ENCODE measurements at places on chromosomes 1 and 21.

- DNase-seq = no peak
These were observed 1.3 kb downstream of the FOXE3 start for GRCh38 chr1:47417170-47418044.

DNA sequence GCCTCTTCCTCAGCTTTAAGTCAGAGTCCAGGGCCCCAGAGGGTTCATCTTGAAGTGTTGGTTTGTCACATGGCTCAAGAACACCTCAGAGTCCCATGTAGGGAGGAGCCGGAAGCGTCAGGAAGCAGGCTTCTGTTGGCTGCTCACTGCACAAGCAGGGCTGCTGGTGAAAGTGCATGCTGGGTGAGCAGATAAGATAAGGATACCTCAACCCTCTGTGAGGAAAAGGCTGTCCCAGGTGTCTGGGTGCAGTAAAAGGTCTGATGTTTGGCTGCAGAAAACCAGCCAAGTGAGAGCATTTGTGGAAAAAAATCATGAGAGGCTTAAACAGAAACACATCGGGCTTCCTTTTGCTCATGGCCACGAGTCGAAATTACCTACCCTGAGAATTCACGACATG, 6.2 kb upstream of the TEX35 start:
- no peak for DNase-seq

GRCh38 chr1:12034381-12034801, 15.1 kb downstream of the MIIP start:
- no peak for DNase-seq

- no peak for DNase-seq
These were observed 154.5 kb downstream of the ACTL8 start for GRCh38 chr1:17909634-17910033.

DNA sequence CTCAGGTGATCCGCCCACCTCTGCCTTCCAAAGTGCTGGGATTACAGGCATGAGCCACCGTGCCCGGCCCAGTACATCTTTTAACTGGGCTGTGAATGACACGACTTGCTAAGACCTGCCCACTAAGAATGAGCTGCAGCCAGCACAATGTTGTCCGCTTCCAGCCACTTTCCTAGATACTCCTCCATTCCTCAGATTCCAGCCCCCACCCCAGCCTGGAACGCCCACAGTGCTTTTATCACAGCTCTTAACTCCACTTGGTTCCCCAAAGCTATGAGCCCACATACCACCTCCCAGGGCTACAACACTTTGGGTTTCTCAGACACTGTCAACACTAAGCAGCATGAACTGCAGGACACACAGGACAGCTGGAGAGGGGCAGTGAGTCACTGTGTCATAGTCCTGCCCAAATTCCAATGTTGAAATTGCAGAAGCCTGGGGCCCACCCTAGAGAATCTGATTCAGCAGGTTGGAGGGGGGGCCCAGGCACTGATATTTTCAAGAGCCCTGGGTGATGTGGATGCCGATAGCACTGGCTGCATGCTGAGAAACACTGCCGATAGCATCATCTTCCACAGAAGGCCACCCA, 58.0 kb downstream of the ACBD3 start:
- DNase-seq = no peak

DNA sequence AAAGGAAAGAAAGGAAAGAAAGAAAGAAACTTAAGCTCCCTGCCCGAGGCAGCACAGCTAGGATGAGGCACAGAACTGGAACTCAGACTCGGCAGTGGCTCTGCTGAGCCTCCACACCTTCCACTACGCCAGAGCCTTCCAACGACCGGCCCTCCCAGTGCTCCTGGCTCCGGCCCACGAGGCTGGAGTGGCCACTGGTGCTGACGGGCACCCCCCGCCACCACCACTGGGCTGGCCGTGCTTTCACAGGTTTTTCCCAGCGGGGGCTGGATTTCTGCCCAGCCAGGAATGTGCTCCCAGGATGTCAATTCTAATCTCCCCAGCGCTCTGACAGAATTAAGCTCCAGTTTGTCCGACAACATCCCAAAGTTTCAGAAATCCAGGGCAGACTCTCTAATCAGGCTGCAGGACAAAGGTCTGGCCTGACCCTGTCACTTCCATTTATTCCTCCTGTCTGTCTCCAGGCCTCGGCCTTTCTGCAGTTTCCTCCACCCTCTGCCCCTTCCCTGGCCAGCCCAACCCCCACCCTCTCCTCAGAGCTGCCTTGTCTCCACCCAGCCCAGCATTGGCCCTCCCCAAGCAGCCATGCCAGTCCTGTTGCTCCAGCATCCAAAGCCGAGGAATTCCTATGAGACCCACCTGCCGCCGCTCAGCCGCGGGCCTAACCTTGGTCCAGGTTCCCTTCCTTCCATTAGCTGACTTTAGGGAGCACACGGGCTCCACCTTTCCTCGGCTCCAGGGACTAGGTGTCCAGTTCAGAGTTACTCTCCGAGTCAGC, 81.9 kb downstream of the CASZ1 start:
- no peak for DNase-seq

DNA sequence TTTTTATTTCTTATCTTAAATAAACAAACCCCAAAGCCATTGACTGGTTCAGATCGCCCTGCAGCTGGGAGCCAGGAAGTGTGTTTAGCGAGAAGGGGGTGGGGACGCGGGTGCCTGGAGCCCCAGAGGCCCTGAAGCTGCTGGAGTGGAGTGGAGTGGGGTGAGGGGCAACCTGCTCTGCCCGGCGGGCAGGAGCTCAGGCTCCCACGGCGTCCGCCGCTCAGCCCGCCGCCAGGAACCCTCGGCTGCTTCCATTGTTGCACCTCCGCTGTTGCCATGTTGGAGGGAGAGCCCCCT, 673 bp downstream of the PIK3C2B start:
- no peak for DNase-seq

DNA sequence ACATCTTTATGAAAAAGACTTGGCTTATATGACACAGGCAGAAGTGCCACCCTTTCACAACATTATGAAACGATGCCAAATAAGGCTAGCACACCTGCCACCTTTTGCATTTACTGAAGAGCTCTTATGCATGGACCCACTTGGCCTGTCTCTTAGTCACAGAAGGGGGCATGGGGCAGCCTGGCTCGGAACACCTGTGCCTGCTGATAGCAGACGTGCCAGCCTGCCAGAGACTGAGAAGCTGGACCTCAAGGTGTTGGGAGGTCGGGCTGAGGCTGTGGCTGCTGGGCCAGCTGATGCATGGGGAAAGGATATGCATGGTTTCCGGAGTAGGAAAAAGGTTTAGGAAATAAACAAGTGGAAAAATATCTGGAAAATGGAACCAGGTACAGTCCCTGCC, 21.5 kb downstream of the RCAN1 start:
- no peak for DNase-seq

- peak; percentile 59 for DNase-seq
These were observed 66.0 kb downstream of the OBSCN start for GRCh38 chr1:228273720-228274451.

DNA sequence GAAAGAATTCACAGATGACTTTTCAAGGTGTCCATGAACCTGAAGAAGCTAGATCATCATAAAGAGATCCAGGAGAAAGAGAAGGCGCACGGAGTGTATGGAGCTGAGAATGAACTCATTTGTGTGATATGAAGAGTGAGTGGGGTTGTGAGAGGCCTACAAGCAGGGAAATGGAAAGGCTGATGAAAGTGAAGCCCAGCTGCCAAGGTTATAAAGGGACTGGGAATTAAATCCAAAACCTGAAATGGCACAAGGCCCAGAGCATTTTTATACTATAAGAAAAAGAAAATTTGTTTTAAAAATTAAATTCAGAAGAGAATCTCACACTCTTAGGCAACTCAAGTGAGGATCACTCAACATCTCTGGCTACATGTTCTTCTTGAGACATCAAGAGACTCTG, 43.4 kb downstream of the HSD3B1 start:
- no peak for DNase-seq

- DNase-seq = no peak
These were observed 10.0 kb downstream of the ARMH1 start for GRCh38 chr1:44684525-44684924.

GRCh38 chr1:187091666-187092065, 262.9 kb downstream of the PLA2G4A start:
- DNase-seq = no peak

- DNase-seq = no peak
These were observed 49.0 kb downstream of the KCNN3 start for GRCh38 chr1:154821083-154821482.

DNA sequence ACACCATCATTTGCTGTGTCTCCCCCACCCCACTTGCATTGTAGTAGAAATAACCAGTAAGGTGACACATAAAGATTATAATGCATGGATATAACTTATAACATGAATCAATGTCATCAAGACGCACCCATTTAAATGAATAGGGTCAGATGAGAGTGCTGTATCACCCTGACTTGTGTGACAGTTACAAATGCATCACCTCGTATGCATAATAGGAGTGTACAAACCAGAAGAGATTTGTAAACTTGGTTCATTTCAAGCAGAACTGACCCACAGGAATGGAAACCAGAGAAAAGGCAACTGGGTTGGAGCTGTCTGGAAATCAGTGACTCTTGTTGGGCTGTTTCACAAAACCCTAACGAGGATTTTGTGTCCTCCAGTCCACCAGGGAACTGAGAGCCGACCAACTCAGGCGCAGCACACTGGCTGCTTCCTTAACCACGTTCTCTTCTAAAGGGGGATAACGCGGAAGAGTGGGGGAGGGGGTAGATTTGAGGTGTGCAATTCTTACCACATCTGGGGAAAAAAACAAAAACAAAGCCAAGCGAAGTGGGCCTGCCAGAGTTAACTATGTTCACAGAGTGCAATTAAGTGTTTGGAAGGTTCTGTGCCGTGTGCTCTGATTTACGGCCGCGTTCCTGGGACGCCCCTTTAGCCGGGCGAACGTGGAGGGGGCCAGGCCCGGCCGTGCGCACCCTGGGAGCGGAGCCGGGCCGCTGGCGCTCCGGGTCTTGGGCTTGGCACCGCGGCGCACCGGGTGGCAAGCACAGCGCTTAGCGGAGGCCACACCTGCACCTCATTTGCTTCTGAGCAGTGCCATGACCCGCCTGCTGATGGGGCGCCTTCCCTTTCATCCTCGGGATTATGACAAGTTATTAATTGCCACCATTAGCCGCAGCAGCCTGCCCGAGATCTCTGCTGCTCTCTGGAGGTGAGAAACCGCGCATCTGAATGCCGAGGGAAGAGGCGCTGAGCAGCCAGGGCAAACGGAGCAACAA, 248.8 kb upstream of the FOXD3 start:
- no peak for DNase-seq

DNA sequence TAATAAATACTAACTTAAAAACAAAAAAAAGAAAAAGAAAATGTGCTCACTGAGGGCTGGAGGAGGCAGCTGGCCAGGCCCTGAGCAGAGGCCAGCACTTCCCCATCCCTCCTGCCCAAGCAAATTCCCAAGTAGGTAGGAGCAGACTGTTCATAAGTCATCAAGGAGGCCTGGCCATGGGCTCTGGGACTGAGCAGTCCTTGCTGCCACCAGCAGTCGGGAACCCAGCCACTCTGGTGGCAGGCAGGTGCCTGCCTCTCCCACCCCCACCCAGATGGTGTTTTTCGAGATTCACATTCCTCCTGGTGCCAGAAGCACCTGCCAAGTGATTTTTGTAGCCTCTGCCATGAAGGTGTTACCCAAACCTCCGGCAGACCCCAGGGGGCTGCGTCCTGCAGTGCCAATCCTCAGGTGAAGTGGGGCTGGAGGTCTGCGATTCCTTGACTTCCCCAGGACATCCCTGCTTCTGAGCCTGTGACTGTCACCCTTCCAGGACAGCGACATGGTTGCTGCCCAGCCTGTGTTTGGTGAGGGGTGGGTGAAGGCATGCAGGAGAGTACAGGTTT, 204.2 kb upstream of the TMEM51 start:
- no peak for DNase-seq

- no peak for DNase-seq
These were observed 48.4 kb upstream of the CCDC27 start for GRCh38 chr1:3703786-3704371.

DNA sequence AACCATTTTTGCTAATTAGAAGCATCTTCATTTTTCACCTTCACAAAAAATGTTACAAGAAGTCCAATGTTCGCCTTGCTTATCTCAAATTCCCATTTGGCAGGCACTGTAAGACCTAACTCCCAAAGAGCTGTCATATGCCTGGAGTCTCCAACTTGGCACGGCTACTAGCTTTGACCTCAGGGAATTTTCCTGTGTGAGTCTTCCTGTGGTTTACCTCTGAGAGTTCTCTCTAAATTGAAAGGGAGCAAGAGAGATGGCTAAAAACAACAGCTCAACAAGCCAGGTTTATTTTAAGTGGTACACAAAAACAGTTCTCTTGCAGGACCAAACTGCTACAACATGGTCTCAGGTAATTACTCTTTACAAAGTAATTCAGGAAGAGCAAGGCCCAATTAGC, 756.0 kb upstream of the ADGRL2 start:
- DNase-seq = no peak

GRCh38 chr1:106613068-106613467, 443.4 kb upstream of the PRMT6 start:
- no peak for DNase-seq

DNA sequence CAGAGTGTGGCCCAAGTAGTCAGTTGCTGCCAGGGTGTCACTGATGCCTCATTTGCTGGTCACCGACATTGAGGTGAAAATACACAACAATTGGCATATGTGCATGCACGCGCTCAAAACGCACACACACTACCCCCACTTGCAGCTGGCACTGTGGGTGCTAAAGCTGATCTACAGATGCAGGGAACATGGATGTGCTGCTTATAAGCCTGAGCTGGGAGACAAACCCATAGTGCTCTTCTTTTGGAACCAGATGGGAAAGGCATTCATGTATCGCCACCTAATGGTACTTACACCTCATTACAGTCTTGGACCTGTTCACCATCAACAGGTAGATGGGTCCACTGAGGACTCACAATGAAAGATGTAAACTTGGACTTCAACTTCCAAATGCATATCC, 70.3 kb upstream of the CAMK1G start:
- DNase-seq = no peak

DNA sequence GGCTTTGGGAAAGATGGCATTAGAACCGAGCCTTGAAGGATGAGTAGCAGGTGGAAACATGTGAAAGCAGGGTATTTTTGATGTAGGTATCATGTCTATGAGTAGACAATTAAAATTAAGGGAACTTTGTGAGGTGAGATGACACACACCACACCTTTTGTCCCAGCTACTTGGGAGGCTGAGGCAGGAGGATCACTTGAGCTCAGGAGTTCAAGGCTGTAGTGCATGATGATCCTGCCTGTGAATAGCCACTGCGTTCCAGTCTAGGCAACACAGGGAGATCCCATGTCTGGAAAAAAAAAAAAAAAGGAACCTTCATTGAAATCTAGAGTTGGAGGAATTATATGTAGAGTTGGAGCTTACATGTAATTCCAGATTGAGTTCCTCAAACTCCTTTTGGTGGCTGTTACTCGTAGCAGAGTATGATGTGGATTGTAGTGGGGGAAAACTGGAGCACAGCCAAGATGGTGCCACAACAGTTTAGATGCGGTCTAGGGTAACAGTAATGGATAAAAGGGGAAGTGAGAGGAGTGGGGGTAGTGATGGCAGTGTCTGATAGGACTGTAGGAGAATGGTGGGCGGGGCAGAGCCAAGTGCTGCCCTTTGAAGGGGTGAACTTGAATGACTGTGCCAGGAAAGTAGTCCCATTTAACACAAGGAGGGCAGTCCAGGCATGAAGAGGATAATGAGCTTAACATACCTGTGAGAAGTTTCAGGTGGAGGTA, 17.4 kb downstream of the AK4 start:
- no peak for DNase-seq

Measured in left forelimb (tissue), 1 donor.